ENCODE measurements at places on chromosomes 1 and 21.
A peak's percentile ranks its signal among the peaks of the same experiment; 100 is the strongest.

- DNase-seq: peak; percentile 43
Measured at GRCh38 chr1:243848858-243849420, 1.1 kb downstream of the AKT3 start.

- peak; percentile 83 for DNase-seq
Measured at GRCh38 chr21:25464275-25464674, 143.0 kb downstream of the MRPL39 start.

DNA sequence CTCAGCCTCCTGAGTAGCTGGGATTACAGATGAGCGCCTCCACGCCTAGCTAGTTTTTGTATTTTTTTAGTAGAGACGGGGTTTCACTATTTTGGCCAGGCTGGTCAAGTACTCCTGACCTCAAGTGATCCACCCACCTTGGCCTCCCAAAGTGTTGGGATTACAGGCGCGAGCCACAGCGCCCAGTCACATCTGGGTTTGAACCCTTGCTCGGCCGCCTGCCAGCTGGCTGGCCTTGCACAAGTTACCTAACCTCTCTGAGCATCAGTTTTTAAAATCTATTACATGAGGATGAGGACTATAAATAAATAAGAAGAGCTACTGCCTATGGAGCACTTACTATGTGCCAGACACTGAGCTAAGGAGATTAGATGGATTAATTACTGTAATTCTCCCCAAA lies 17.7 kb upstream of the PADI2 start:
- no peak for DNase-seq

- DNase-seq: no peak
Measured at GRCh38 chr1:183908079-183908478, 103.2 kb downstream of the RGL1 start.

DNA sequence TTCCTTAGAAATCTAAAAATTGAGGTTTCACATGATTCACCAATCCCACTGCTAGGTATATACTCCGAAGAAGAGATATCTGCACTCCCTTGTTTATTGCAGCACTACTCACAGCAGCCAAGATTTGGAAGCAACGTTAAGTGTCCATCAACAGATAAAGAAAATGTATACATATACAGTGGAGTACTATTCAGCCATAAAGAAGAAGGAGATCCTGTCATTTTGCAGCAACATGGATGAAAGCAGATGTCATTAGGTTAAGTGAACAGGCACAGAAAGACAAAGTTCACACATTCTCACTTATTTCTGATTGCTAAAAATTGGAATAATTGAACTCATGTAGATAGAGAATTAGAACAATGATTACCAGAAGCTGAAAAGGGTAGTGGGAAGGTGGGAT lies 56.4 kb downstream of the RABGAP1L start:
- DNase-seq: no peak

DNA sequence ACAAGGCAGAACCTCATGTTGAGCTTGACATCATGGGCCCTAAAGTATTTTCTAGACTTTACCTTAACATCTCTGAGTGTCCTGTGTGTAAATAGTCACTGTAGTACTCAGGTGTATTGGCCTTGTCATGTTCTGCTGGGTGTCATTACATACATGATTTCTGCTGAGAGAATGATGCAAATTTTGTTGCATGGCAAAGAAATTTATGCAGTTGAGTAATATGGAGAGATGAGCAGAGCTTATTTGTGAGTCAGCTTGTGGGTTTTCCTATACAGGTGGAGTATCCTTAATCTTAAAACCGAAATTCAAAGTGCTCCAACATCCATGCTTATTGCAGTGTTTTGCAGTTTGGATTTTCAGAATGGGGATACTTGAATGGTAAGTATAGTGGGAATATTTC lies 36.6 kb downstream of the RGL1 start:
- DNase-seq: peak; percentile 73

GRCh38 chr1:181485287-181486097 lies 2.2 kb downstream of the CACNA1E start:
- no peak for DNase-seq

- no peak for DNase-seq
Measured at GRCh38 chr1:183598386-183598785, 8.1 kb upstream of the NCF2 start.

DNA sequence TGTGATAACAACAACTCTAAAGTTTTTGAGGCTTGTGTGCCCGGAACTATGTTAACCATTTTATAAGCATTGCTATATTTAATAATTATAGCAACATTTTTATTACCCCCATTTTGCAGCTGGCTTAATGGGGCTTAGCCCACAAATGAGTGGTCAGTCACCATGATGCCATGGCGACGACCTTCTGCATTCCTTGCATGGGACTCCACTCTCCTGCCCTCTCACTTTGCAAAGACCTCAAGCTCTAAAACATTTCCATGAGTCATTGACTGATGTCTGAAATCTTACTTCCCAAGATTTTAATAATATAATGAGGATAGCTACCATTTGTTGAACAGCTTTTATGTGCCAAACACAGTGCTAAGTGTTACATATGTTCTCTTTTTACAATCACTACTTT lies 15.4 kb downstream of the NGF start:
- no peak for DNase-seq

- DNase-seq: no peak
Measured at GRCh38 chr21:42705346-42705745, 51.9 kb downstream of the PDE9A start.

DNA sequence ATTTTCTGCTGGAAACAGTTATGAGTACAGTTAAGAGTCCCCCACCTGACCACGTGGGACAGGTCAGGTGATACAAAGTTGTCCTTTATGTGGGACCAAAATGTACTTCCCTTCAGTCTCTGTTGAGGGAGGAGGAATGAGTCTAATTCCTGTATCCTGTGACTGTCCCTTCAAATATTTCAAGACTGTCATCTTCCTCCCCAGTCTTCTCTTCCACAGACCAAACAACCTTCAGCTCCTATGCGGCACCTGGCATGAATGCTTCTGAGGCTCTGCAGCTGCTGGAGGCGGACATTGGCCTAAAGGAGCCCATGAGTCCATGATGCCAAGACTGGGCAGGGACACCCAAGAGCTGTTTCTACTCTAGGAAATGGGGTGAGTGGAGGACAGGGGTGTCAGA lies 72.1 kb upstream of the SIM2 start:
- DNase-seq: no peak

DNA sequence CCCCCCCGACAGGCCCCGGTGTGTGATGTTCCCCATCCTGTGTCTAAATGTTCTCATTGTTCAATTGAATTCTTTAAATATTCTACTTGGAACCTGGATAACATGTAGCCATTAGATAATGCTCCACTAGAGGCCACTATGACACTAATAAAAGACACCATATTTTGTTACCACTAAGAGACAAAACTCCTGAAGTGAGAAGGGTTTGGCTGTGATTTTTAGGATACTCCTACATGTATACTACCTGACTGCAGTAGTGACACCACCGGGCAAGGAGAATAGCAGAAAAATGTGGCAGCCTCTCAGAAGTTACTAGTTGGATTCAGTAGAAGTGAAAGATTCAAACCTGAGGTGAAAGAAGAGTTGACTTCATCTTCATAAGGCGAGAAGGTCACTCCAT lies 36.0 kb downstream of the F5 start:
- peak; percentile 52 for DNase-seq

DNA sequence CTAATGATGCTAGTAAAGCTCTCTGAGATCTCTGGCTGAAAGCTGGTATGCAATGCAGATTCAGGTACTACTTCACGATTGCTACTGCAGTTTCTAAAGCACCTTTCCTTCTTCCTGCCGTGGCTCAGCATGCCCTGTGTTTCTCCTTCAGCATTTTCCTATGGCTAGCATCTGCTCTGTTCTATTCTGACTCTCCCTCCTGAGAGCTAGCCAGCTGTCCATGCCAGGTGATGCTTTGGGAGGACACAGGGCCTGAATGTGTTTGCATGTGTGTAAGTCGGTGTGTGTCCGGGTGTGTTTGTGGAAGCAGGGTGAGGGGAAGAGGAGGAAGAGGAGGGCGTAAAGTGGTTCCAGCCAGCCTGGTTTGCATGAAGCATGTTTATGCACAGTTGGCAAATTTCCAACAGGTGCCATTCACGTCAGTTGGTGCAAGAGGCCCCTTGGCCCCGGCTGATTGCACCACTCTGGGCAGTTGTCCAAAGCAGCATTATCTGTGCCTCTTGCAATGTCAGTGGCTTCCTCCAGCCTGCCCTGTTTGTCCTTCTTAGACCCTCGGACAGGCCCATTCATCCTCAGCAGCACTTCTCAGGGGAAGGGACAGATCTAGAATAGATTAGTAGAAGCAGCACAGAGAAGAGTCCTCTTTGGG lies 433.3 kb downstream of the DISC1 start:
- no peak for DNase-seq

DNA sequence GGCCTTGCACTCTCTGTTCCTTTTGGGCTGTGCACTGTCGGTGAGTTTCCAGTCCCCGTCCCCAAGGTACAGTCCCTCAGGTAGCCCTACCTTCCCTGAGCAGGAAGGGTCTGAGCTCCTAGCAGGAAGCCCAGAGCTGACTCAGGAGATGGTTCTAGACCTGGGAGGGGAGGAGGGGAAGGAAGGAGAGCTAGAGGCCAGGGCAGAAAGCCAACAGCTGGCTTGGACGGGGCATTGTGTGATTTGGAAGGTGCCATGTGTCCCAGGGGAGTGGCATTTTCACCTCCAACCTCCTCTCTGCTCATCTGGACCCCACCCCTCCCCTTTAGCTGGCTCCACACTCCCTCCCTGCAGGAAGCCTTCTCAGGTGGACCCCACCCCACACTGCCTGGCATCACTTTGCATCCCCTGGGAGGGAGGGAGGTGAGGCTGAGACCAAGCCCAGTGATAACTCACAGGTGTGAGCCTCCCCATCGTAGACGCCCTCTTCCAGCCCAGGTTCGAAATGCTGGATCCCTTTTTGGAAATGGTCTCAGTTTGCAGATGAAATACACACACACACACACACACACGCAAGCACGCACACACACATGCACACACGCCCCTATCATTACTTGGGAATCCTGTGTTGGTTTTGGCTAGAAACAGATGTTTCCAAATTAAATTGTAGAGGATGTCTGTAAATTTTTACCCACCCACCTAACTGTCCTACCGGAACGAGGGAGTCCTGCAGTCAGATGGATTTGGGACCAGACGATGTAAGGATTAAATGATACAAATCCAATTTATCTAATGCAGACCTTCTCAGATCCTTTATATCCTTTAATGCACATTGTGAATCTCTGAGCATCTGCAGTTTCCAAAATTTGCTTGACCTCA lies 19.7 kb upstream of the IFNLR1 start:
- DNase-seq: no peak

DNA sequence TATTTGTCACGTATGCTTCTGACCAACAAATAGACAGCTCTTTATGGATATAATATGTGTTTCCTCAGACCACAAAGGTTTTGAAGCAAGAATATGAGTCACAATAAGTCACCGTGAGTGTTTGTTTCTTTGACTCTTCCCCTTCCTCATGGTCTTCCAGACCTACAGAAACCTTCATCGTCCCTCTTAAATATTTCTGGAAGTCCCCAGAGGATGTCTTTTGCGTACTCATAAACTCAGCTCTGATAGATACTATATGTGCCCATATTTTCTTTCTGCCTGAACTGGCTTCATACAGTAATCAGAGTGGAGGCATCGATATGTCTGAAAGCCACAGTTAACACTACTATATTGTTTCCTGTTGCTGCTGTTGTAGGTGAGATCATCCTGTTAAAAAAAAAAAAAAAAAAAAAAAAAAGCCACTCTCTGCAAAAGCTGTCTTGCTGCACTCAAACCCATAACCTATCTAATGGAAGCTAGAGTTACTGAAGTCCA lies 38.4 kb downstream of the ADAMTS1 start:
- no peak for DNase-seq

DNA sequence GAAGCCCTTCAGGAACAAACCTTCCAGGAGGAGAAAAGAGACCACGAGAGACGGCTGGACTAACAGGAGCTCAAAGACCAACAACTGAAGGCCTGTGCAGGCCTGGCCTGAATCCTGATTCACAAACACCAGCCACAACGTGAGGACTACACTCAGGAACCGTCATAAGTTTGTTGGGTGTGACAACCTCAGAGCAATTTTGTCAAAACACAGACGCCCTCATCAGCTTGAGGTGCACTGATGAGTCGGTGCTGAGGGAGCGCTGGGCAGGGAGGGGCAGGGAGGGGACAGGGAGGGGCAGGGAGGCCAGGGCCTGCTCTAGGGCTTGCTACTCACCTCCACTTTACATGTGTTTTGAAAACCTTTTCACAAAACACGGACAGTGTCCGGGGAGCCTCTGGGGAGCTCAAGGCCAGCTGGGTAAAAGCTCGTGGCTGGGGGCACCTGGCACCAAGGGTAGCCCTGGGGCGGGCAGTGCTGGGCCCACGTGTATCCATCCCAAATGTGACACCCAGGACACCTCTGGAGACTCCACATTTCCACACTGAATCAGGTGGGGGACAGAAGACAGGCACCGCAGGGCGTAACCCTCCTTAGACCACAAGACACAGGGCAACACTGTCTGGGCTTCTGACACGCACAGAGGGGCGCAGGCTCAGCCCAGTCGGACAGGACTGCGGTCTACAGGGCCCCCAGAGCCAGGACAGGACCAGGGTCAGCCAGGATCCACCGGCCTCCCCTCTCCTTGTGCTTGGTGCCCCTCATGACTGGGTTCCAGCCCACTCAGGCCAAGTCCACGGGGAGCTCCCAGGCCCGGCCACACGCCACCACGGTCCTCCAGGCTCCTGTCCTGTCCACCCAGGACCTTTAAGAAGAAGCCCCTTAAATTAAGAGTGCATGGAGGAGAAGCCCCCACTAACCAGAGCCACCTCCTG lies 16.5 kb downstream of the LSS start:
- DNase-seq: no peak

- no peak for DNase-seq
Measured at GRCh38 chr1:43977376-43978263, 1.4 kb upstream of the B4GALT2 start.

GRCh38 chr1:17725811-17726582 lies 29.1 kb upstream of the ACTL8 start:
- DNase-seq: no peak

DNA sequence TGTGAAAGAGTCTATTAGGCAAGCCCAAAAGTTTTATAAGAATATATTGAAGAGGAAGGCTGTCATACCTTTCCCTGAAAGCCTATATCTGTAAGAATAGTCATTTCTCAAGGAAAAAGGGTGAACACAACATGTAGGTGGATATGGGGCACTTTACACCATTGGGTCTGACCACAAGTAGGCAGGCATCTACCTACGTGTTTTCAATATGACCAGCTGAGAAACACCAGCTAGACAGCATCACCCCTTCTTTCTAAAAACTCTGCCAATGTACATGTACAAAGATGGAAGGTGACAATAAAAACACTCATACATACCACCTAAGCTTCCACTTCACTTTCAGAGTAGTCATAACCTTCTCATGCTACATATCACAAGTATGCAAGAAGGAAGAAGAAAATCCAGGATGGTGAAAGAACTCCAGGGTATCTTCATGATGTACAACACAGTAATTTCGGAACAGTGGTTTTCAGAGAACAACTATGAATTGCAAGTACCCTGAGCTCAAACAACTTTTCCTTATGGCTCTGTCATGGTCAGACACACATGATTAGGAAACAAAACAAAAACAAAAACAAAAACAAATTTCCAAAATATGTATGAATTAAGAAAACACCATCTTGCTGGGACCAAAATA lies 98.5 kb upstream of the ADGRL2 start:
- DNase-seq: no peak

- DNase-seq: no peak
Measured at GRCh38 chr21:35390013-35390776, 341.1 kb upstream of the RUNX1 start.

- DNase-seq: no peak
Measured at GRCh38 chr1:20105856-20106255, 13.5 kb downstream of the PLA2G2D start.

All from activated CD4-positive, alpha-beta T cell treated with anti-CD3 and anti-CD28 coated beads, Interleukin-2, Interleukin-4, amounts not matched to agents 100 ng/mL and 50 ng/mL, durations not matched to agents 16 hours and 8 hours (primary cell).